AG08395 (cell line): ENCODE measurements at places on chromosomes 2 and 18.

DNA sequence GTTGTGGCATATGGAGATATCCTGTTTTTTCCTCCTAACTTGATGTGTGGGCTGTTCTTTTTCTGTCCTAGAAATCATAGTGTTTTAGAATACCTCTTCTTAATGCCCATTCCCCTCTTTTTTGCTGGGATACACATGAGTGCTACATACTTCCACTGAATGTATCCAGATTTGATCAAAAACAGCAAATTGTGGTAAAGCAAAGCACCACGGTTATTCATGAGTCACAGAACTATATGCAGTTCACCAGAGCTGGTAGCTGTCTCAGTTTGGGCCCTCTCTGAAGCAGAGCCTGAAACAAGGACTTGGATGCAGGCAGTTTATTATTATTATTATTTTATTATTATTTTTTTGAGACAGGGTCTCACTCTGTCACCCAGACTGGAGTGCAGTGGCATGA is 69.9 kb upstream of the CTLA4 start:
- DNase-seq = peak; percentile 34

- no peak for DNase-seq
Observed at GRCh38 chr2:69490486-69490885, 53.3 kb upstream of the NFU1 start.

GRCh38 chr2:234879671-234880455 is 72.0 kb upstream of the SH3BP4 start:
- DNase-seq = no peak

DNA sequence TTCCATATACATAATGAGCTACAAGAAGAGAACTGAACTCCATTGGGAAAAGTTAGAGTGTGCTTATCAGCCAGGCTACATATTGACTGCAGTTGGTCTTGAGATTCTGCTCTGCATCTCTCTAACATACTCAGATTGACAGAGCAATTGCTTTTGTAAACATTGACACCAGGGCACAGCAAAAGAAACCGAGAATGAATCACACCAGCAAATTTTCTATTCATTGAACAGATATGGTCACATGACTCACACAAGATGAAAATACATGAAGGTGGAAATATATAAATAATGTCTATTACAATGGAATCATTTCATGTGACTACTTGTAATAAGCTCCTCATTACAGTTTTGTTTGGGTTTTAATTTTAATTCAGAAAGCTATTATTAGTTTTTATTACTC is 691.9 kb upstream of the TMEFF2 start:
- DNase-seq = no peak

DNA sequence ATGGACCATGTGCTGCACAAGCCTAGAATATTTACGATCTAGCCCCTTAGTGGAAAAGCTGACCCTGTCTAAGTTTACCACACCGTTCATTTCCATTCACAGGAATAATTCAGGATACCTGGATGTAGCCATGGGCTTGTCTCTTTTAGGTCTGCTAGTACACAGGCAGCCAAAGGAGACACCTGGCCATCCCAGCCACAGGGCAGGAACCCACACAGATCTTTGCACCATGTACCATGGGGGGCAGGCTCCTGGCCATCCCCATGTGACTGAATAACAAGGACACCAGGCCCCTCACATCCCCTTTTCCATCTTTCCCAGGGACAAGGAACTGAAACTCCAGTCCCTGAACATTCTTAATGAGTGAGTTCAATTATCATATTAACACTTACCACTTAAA is 467.3 kb upstream of the MYT1L start:
- DNase-seq = no peak

DNA sequence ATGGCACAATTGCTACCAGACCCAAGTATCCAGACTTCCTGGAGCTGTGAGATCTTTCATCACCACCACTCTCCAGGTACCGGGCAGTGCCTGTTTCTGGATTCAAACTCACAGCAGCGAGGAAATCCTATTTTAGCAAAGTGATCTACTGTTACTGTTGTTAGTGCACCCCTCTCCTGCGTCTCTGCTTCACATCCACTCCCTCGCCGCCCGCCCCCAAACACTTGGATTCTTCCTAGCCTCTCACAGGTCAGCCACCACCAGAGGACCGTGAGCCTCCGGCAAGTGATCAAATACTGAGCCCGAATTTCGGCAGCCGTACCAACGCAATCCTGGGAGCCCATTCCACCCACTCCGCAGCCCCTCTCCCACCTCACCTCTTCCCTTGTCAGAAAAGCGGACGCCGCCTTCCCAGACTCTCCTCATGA is 519 bp downstream of the METTL4 start:
- DNase-seq = peak; percentile 76

- no peak for DNase-seq
Observed at GRCh38 chr18:2169656-2170055, 401.6 kb downstream of the METTL4 start.

- DNase-seq = peak; percentile 20
Observed at GRCh38 chr2:130836501-130837174, at the start of gene ARHGEF4. ARHGEF4 (plus strand) TSS chr2:130836914; CDS start chr2:130836954, 40 bp downstream.

GRCh38 chr2:241869087-241869961 is at the start of gene RTP5:
RTP5 (plus strand) TSS chr2:241869729; CDS start chr2:241869757, 28 bp downstream.
- no peak for DNase-seq

- DNase-seq = no peak
Observed at GRCh38 chr18:59374128-59374527, 15.1 kb upstream of the LMAN1 start.

DNA sequence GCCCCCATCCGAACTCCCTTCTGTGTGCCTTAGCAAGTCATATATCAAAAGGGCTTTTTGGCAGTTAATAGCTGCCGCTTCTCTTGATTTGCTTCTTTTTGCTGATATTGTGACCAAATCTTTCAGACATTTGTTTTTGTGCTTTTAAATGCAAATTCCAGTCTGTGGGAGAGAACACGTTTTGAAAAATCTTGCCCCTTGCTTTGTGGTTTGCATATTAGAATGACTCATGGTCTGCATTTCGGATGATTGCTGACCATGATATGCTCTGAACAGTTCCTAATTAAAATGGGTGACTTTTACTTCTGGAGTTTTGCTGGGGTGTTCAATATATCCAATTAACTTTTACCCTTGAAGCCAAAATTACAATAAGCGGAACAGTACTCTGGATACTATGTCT is 58.2 kb upstream of the ST6GAL2 start:
- DNase-seq = peak; percentile 66

GRCh38 chr2:20423359-20423758 is 23.5 kb upstream of the RHOB start:
- DNase-seq = no peak

DNA sequence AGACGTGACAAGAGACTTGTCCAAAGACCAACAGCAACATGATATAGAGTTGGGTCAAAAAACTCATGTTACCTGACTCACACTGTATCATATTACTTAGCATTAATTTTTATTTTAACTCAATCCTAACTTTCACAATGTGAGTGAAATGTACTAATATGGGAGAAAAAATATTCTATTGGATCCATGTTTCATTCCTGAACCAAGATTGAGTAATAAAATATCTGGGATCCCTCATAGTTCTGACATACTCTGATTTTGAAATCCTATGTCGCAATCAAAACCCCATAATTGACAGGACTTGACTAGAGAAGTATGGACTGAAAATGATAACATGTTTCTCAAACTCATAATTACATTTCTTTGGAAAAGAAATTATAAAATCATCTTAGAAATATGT is 190.4 kb downstream of the RIT2 start:
- no peak for DNase-seq

DNA sequence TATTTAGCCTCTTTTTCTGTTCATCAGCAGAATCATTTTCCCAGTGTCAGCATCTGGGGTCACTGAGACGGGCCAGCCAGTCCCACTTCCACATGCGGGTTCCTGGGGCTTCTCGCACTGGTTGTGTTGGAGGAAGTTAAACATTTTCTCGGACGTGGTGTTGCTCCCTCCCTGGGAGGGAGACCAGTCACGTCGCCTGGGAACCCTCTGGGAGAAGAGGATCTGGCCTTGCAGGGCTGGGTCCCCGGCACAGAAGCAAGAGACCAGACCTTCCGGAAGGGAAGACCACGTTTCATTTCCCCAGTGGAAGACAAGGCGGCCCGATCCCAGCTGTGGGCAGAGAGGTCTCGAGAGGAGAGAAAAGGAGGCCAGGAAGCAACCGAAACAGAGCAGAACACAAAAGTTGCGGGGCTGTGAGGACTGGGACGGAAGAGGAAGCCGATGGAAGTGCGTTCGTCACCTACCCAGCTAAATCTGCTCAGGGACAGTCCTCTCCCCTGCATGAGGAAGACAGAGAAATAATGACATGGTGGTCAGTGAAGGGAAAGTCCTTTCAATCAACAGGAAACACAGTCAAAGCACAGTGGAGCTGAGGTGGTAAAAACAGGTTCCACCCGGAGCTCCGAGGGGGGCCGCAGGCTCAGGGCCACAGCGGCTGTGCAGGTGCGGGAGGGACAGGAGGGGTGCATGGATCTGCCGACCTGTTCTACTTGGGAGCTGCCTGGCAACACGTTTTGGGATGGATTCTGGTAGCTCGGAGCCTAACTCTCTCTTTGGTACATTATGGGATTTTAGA is 144.4 kb downstream of the MBP start:
- DNase-seq = no peak

DNA sequence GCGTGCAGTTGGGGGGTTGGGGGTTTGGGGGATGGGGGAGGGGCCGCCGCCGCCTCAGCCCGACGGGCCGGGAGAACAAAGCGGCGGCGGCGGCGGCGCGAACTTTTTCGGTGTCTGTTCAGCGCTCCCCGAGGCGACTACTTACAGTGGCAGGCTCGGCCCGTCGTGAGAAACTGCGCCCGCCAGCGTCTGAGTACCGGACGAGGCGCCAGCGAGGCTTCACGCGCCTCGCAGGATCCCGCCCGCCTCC is 172 bp downstream of the PRKD3 start:
- no peak for DNase-seq

DNA sequence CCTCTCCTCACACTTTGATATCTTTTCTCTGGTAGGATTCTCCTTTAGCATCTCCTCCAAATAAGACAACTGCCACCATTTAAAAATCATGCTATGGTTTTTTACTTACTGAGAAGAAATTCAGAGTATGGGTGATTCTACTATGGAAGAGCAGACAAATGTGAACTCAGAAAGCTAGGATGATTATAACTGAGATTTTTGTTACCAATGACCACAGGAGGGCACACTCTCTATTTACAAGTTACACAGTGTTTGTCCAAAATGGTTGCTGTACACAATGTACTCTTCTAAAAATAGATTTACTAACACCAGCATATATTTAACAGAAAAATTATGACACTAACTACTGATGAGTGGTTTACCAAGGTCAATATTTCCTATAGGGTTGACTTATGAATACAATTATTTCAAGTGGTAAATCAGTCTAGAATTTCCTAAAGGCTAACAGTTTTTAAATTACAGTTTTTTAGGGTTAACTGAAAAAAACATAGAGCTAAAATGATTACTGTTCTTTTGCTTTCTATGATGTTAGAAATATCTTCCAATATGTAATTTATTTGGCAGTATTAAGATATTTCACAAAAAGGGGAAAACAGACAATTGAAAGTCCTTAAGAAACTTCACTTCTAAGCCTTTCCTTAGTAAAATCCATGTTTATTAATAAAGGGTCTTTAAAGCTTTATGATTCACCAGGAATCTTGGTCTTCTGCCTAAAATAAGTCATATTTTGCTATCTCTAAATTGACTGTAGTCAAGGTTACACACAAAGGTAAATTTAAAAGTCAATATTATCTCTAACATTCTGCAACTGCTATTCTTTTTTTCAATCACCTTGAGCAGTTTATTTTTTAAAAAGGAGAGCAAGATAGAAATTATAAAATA is 57.2 kb downstream of the MAP4K3 start:
- DNase-seq = peak; percentile 50
